ENCODE measurements at places on chromosomes 7 and 10. TPM values are rescaled to one million over a fixed set of nuclear protein-coding genes. Genes with fewer than 3 reads are reported as not detected.

Gene MAD1L1
- total RNA-seq: 41.4 TPM

Gene PLAC9
- total RNA-seq: 44.2 TPM

Gene HMX3
- total RNA-seq: not detected

Gene PDGFA
- total RNA-seq: 31.5 TPM

Gene ASZ1
- not detected for total RNA-seq

Gene FEZF1
- not detected for total RNA-seq

Gene CDNF
- 3.8 TPM for total RNA-seq

Gene GHRHR
- total RNA-seq: not detected

Gene NYAP1
- total RNA-seq: 0.68 TPM

Gene EEPD1
- 11.4 TPM for total RNA-seq

Gene ITGA8
- total RNA-seq: 58.6 TPM

Gene TMEM139
- 34.0 TPM for total RNA-seq

Gene DENND2A
- total RNA-seq: 14.9 TPM

Gene ADAM12
- 12.3 TPM for total RNA-seq

Gene EBLN1
- not detected for total RNA-seq

Gene DRGX
- total RNA-seq: not detected

GRCh38 chr10:49407552-49408137 lies 11.8 kb upstream of the DRGX start:
- DNase-seq: peak; percentile 82

GRCh38 chr7:128000854-128001265 lies 30.4 kb downstream of the LRRC4 start:
- no peak for DNase-seq

DNA sequence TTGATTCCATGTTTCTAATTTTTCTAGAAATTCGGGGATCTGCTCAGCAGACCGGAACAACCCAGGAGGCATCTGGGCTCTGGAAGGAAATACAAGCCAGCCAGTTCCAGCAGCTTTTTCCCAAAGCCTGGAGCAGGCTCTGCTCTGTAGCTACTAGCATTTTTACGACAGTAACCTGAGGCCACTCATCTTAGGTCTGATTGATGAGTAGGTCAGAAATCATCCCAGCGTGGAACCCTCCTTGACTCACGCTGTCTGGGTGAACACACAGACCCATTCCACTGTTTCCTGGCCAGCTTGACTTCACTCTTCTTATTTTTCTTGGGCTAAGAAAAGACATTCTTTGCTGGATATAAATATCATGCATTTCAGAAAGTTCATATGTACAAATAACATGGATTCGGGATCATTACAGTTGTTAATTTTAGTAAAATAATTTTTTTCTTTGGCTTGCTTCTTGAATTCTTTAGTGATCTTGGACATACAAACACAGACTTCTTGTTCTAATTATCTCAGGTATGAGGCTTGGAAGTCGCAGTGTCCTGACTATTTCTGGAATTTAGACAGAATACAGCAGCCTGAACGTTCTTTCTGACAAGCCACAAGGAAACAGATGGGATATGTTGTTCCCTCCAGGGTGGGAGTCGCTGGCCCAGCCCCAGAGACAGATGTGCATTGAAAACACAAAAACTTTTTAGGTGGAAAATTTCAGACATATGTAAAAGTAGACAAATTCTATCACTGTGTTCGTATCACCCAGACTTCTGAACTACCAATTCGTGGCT lies 54.6 kb upstream of the PITRM1 start:
- no peak for DNase-seq

DNA sequence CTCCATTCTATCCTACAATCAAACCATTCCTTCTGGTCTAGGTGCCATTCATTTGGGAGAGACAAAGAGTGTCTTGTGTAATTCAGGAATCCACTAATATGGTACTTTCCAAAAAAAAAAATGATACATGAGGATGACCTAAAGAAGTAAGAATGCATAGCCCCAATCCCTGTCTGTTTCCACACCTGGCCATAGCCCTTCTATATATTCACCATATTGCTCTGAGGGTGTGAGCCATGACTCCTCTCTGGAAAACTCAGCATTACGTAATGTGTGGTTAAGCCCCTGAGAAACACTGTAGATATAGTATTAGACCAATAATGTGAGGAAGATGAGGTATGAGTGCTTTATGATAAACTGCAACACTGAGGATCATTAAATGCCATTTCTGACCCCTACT lies 592.7 kb downstream of the INHBA start:
- no peak for DNase-seq

- DNase-seq: no peak
Observed at GRCh38 chr7:65960351-65961074, 21.5 kb downstream of the GUSB start.

GRCh38 chr10:88903715-88904114 lies 23.7 kb downstream of the STAMBPL1 start:
- DNase-seq: no peak

GRCh38 chr7:124690840-124691239 lies 74.8 kb downstream of the GPR37 start:
- DNase-seq: no peak

- DNase-seq: peak; percentile 45
Observed at GRCh38 chr10:126504063-126504760, 115.9 kb upstream of the ADAM12 start.

DNA sequence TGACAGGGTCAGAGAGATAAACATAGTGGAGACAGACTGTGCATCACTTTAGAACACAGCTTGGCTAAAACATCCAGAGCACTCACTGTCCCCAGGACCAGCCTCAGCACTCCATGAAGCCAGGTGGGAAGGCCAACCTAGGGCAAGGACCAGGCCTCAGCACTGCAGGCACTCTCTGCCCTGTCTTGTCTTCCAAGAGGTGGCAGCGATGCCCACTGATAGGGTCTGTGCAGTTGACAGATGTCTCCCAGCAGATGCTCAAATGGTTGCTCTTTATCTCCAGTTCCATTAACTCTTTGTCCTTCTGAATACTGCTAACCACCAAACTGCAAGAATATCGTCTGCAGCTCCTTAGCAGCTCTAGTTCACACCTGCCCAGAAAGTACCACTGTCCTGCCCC lies 9.1 kb downstream of the DDX56 start:
- no peak for DNase-seq

GRCh38 chr7:2904202-2904601 lies 60.1 kb upstream of the GNA12 start:
- DNase-seq: no peak

DNA sequence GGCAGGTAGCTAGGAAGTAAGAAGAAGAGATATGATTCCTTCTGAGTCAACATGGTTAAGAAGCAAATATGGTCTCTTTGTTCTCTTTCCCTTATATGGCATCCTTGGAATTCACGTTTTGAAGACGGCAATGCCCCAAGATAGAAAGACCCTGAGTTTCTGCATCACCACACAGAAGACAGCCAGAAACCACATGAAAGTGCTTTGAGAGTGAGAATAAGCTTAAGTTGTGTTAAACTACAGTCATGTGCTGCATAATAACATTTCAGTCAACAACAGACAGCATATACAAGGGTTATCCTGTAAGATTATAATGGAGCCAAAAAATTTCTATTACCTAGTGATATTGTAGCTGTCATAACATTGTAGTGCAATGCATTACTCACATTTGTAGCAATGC lies 89.9 kb upstream of the STEAP1 start:
- DNase-seq: no peak

DNA sequence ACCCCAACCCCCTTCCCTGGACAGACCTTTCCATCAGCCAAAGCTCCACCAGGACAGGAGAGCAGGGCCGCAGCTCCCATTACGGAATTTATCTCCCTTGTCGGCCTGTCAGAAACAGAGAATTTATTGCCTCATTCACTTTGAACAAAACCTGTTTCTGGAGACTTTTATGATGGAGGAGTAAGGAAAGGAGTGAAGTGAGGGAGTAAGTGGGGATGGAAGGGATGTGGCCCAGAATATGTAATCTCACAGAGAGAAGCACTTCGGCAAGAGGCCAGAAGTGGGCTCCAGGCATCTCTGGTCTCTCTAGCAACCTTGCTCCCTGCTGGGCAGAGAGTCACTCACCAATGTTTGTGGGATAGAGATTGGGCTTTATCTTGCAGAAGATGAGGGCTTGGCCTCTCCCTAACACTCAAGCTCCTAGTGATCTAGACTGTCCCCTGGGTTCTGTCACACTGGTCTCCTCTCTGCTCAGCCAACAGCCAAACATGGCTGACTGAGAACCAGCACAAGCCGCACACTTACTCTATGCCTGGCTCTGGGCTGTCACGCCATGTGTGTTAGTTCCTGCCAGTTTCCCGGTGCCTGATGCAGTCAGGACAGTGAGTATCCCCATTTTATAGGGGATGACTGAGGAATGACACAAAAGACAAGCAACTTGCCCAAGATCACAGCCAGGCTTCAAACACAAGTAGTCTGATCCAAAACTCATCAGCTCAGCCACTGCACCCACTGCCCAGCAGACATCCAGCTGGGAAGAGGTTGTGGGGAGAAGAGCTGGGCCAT lies 149.4 kb upstream of the ZMIZ1 start:
- no peak for DNase-seq

DNA sequence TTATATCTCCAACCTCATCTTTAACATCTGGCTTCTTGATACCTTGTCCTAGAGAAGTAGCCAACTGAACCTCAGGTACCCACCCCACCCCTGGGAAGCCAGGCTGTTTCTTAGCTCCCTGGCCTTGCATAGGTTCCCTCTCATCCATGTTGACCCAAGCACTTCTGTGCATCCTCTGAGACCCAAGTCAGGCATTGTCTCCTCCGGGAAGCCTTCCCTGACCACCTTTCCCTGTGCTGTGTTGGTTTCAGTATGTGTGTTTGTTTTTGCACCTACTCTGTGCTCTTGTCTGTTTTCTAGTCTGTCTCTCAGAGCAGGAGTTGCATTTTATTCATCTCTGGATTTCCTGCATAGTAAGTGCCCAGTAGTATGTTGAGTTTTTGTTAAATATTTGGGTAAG lies 93.4 kb upstream of the ANLN start:
- no peak for DNase-seq

DNA sequence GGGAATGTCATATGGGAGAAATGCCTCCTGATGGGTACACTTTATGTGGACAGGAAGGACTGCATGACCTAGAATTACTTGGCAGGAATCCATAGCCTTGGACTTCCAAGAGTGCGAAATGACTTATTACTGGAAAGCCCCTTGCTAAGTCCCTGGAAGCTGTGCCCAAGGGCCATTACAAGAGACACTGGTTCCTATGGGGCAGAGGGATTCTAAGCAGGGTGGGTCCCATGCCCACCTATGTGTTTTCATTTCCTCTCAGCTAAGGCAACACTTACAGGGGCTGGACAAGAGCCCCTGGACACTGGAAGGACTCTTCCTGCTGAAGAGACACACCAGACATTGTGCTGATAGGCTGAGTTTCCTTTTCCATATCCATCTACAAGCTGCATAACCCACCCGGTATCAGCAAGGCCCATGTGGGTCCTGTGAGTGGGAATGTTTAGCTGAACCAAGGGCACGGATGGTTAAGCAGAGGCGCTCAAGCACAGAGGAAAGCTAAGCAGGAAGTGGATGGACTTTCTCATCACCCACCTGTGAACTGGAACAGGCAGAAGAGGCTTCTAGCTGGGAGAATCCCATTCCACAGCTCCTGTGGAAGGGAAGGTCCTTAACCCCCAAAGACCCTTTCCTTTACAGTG lies 56.2 kb downstream of the XPNPEP1 start:
- no peak for DNase-seq

- DNase-seq: no peak
Observed at GRCh38 chr7:146514304-146514703, 397.7 kb downstream of the CNTNAP2 start.

- DNase-seq: no peak
Observed at GRCh38 chr7:94996369-94996768, 89.0 kb downstream of the PPP1R9A start.

DNA sequence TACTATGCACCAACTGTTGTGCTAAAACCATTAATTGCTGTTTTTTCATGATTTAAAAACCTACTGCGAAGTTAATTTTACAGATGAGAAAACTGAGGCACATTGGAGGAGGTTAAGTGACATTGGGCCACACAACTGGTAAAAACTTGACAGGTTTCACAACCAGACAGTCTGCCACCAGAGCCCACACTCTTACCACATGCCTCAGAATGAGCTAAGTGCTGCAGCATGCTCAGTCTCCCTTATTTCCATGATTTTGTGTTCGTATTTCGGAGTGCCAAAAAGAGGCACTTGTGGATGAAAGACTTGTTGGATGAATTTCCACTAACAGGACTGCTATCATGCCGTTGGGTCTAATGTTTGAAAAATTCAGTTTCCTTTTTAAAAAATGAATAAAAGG lies 77.4 kb downstream of the PCLO start:
- no peak for DNase-seq

- no peak for DNase-seq
Observed at GRCh38 chr10:42654419-42654818, 16.0 kb upstream of the ZNF33B start.

GRCh38 chr7:69430384-69431021 lies 167.8 kb upstream of the AUTS2 start:
- peak; percentile 59 for DNase-seq

DNA sequence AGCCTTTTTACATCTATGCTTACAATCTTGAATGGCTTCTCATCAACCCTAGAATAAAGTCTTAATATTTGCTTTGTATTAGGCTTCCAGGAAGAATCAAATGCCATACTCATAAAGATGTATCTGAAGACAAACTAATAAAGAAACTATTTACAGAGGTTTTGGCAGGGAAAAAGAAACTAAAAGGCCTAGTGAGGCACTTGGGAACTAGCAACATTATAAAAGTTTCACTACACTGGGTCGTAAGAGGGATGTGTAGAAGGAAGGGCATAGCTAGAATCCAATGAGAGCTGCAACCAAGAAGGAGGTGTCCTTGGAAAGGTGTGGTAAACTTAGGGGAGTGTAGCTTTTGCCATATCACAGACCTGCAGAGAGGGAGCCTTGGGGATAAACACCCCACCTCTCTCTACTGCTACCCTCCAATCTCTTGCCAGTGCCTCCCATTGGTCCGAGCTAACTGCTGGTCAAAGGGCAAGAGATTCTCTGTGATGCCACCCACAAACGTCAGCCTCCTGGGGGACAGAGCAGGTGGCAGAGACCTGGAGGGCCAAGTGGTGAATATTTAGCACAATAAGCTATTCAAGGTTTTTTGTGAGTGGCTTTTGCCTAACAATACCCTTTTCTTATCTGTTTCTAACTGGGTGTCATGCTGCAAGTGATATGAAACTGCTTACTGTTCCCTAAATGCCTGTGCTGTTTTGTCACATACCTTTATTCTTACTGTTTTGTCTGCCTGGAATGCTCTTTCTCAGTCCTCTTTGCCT lies 60.7 kb downstream of the CPED1 start:
- no peak for DNase-seq

GRCh38 chr7:69789563-69789962 lies 191.3 kb downstream of the AUTS2 start:
- DNase-seq: no peak

- no peak for DNase-seq
Observed at GRCh38 chr7:108244110-108244509, 113.9 kb upstream of the LAMB4 start.

DNA sequence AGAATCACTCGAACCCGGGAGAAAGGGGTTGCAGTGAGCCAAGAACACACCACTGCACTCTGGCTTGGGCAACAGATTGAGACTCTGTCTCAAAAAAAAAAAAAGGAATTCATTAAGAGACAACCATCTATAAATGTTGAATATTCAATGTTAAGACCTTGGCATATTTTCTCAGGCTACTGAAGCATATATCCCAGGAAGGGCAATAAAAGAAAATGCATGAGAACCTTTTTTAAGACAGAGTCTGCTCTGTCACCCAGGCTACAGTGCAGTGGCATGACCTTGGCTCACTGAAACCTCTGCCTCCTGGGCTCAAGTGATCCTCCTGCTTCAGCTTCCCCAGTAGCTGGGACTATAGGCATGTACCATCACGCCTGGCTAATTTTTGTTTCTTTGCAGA lies 165.0 kb downstream of the JMJD1C start:
- no peak for DNase-seq
